ENCODE measurements at places on chromosomes 7 and 10. TPM values are rescaled to one million over a fixed set of nuclear protein-coding genes. Genes with fewer than 3 reads are reported as not detected.
A peak's percentile ranks its signal among the peaks of the same experiment; 100 is the strongest.

Gene NUP205
- total RNA-seq: 118 TPM

Gene MRLN
- total RNA-seq: not detected

Gene CPA2
- 0.66 TPM for total RNA-seq

Gene OR2F1
- not detected for total RNA-seq

Gene ADCY1
- 15.3 TPM for total RNA-seq

Gene SDK1
- 19.5 TPM for total RNA-seq

Gene MORN4
- total RNA-seq: 18.5 TPM

Gene MTURN
- 13.0 TPM for total RNA-seq

Gene NME8
- 3.3 TPM for total RNA-seq

Gene ADAM12
- 0.46 TPM for total RNA-seq

Gene AGR2
- not detected for total RNA-seq

Gene OR2A7
- total RNA-seq: 4.3 TPM

DNA sequence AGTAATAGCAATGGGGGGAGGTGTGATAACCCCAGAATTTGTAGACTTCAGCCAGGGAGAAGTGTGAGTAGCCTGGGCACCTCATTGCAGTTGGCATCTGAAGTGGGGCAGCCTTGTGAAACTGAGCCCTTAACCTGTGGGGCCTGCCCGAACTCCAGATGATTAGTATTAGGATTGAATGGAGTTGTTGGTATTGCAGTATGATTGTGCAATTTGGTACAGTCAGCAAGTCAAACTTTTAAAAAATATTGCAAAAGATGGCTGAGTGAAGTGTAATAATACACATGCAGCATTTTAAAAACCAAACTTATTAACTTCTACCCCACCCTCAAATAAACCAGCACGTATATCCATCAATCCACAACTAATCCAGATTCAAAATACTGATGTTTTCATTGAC, 9.3 kb downstream of the RBM33 start:
- no peaks in the 10 kb centered on the region for H3K27me3 ChIP-seq
- DNase-seq: no peak
- no peak overlapping the region for H3K27ac ChIP-seq
- no peak overlapping the region for H3K4me3 ChIP-seq
- no peaks in the 10 kb centered on the region for H3K4me1 ChIP-seq

GRCh38 chr7:25663877-25664276, 435.6 kb upstream of the NPVF start:
- H3K27me3 ChIP-seq: no peaks in the 10 kb centered on the region
- no peaks in the 10 kb centered on the region for H3K36me3 ChIP-seq
- H3K27ac ChIP-seq: no peak overlapping the region
- H3K4me1 ChIP-seq: no peaks in the 10 kb centered on the region
- no peak overlapping the region for H3K4me3 ChIP-seq

GRCh38 chr7:6359021-6359420, 86.6 kb upstream of the CYTH3 start:
- H3K4me3 ChIP-seq: no peak overlapping the region
- H3K4me1 ChIP-seq: no peaks in the 10 kb centered on the region
- no peak overlapping the region for H3K27ac ChIP-seq
- no peaks in the 10 kb centered on the region for H3K27me3 ChIP-seq

- H3K27ac ChIP-seq: no peak overlapping the region
- no peaks in the 10 kb centered on the region for H3K36me3 ChIP-seq
- H3K27me3 ChIP-seq: no peaks in the 10 kb centered on the region
- DNase-seq: no peak
- no peaks in the 10 kb centered on the region for H3K4me1 ChIP-seq
- no peak overlapping the region for H3K4me3 ChIP-seq
Observed at GRCh38 chr10:59093461-59093860, 83.0 kb upstream of the PHYHIPL start.

DNA sequence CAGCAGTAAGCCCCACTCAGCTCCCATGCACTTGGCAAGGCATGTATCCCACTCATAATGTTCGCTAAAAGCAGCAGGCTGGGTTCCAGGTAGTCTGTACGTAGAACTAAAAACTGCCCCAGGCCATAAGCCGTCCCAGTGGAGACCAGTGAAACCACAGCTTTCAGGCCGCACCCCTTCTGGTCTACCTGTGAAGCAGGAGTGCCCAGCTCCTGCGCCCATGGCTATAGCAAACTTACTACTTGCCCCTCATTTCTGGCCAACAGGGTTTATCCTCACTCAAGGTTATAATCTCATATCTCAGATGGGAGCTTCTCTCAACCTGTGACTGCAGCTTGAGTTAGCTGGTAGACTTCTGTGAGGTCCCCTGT, 338.2 kb upstream of the LRRTM3 start:
- H3K27ac ChIP-seq: no peak overlapping the region
- no peaks in the 10 kb centered on the region for H3K27me3 ChIP-seq
- no peak for DNase-seq
- no peaks in the 10 kb centered on the region for H3K36me3 ChIP-seq

GRCh38 chr7:40833191-40833887, 698.5 kb downstream of the SUGCT start:
- H3K36me3 ChIP-seq: no peaks in the 10 kb centered on the region
- H3K4me3 ChIP-seq: no peak overlapping the region
- no peaks in the 10 kb centered on the region for H3K27me3 ChIP-seq
- DNase-seq: no peak
- H3K27ac ChIP-seq: no peak overlapping the region

DNA sequence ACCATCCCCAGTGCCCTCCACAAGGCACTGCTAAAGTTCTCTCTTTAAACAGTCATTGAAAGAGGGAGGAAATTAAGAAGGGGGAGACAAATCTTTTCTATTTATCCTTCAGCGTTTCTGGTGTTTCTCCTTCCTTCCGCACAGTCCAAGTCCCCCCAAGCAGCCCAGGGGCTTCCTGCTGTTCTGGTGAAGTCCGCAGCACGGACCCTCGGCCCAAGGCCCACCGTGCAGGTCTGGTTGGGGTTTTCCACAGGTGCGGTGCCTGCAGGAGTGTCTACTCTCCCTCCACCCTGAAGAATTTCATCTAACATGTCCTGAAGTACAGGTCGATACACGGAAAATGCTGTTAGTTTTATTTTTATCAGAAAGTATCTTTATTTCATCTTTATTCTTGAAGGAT, 34.1 kb upstream of the KNDC1 start:
- no peak overlapping the region for H3K27ac ChIP-seq
- DNase-seq: no peak
- no peaks in the 10 kb centered on the region for H3K36me3 ChIP-seq

DNA sequence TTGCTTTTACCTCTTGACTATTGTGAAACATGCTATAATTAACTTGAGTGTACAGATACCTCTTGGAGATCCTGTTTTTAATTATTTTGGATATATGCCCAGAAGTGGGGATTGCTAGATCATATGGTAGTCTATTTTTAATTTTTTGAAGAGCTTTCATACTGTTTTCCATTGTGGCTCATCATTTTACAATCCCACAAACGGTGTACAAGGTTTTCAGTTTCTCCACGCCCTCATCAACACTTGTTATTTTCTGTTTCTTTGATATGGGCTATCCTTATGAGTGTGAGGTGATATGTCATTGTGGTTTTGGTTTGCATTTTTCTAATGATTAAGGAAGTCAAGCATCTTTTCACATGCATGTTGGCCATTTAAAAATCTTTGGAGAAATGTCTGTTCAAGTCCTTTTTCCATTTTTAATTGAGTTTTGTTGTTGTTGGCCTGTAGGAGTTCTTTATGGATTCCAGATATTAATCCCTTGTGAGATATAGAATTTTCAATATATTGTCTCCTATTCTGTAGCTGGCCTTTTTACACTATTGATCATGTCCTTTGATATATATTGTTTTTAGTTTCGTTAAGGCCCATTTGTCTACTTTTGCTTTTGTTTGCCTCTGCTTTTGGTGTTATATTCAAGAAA, 7.5 kb downstream of the AGK start:
- no peak overlapping the region for H3K4me3 ChIP-seq
- no peak for DNase-seq
- peaks cover 32% of the 10 kb centered on the region for H3K36me3 ChIP-seq
- H3K27me3 ChIP-seq: no peaks in the 10 kb centered on the region

GRCh38 chr10:70481831-70482530, 3.4 kb downstream of the PALD1 start:
- no peak overlapping the region for H3K4me3 ChIP-seq
- H3K27me3 ChIP-seq: no peaks in the 10 kb centered on the region
- H3K4me1 ChIP-seq: peaks cover 6% of the 10 kb centered on the region
- no peaks in the 10 kb centered on the region for H3K36me3 ChIP-seq
- DNase-seq: no peak

- no peak overlapping the region for H3K27ac ChIP-seq
- H3K27me3 ChIP-seq: peaks cover 5% of the 10 kb centered on the region
- no peaks in the 10 kb centered on the region for H3K4me1 ChIP-seq
- DNase-seq: no peak
- H3K36me3 ChIP-seq: no peaks in the 10 kb centered on the region
Observed at GRCh38 chr7:54785261-54785660, 26.2 kb upstream of the SEC61G start.

- no peaks in the 10 kb centered on the region for H3K4me1 ChIP-seq
- DNase-seq: no peak
Observed at GRCh38 chr10:52280051-52280450, 34.0 kb upstream of the DKK1 start.

DNA sequence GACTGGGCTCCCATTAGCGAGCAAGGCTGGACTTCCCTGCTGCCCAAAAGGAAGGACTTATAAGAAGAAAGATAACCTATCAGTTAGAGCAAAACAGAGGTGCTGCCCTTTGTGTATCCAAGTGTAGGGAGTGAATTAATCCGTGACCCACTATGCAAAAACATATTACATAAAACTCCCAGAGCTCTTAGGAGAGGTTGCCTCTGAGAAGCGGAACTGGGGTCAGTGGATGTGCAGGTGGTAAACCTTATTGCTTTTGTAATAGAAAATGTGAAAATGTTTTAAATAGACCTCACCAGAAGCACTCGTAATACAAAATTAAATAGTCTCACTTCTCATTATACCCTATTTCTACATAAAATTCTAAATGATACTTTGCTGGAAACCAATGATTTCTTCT, 17.1 kb upstream of the IL6 start:
- H3K27me3 ChIP-seq: no peaks in the 10 kb centered on the region
- no peak for DNase-seq
- H3K36me3 ChIP-seq: peaks cover 4% of the 10 kb centered on the region
- H3K4me3 ChIP-seq: peak overlapping the region; percentile 29

GRCh38 chr10:62540389-62540788, 166.2 kb downstream of the ZNF365 start:
- no peak overlapping the region for H3K27ac ChIP-seq
- DNase-seq: no peak
- H3K4me3 ChIP-seq: no peak overlapping the region
- no peaks in the 10 kb centered on the region for H3K36me3 ChIP-seq
- no peaks in the 10 kb centered on the region for H3K4me1 ChIP-seq

GRCh38 chr10:128440513-128441160, 314.4 kb upstream of the MKI67 start:
- DNase-seq: peak; percentile 78
- H3K36me3 ChIP-seq: no peaks in the 10 kb centered on the region
- H3K4me3 ChIP-seq: peak overlapping the region; percentile 49
- H3K4me1 ChIP-seq: peaks cover 13% of the 10 kb centered on the region
- H3K27ac ChIP-seq: no peak overlapping the region
- no peaks in the 10 kb centered on the region for H3K27me3 ChIP-seq

DNA sequence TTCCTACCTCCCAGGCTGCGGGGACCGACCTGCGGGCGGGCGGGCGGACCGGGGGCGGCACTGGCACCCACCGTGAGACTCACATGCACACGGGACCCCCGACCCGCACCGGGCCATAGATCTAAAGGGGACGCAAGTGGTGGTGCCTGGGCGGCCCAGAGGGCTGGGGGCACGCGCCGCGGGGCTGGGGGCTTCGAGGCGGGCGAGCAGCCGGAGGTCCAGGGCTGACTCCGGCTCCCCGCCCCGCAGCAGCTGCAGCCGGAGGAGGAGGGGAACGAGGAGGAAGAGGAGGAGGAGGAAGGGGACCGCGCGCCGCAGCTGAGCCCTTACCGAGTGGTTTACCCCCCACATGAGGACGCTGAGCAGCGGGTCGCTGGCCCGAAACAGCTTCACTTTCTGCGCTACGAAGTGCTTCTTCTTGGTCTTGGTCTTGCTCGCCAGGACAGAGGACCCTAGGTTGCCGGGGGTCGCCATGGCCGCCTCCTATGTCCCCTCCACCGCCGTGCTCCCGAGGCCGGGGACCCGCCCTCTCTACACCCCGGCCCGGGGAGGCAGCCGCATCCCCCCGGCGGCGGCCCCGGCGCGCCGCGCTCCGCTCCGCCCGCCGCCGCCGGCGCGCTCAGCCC, 412 bp downstream of the PIP4K2A start:
- peak overlapping the region; percentile 84 for H3K4me3 ChIP-seq
- peak; percentile 80 for DNase-seq
- peaks cover 63% of the 10 kb centered on the region for H3K27me3 ChIP-seq
- H3K4me1 ChIP-seq: peaks cover 4% of the 10 kb centered on the region
- no peak overlapping the region for H3K27ac ChIP-seq
- no peaks in the 10 kb centered on the region for H3K36me3 ChIP-seq

- no peaks in the 10 kb centered on the region for H3K27me3 ChIP-seq
- H3K27ac ChIP-seq: no peak overlapping the region
- H3K4me3 ChIP-seq: no peak overlapping the region
- peaks cover 5% of the 10 kb centered on the region for H3K4me1 ChIP-seq
- no peaks in the 10 kb centered on the region for H3K36me3 ChIP-seq
Observed at GRCh38 chr7:111047595-111047994, 43.3 kb upstream of the LRRN3 start.

DNA sequence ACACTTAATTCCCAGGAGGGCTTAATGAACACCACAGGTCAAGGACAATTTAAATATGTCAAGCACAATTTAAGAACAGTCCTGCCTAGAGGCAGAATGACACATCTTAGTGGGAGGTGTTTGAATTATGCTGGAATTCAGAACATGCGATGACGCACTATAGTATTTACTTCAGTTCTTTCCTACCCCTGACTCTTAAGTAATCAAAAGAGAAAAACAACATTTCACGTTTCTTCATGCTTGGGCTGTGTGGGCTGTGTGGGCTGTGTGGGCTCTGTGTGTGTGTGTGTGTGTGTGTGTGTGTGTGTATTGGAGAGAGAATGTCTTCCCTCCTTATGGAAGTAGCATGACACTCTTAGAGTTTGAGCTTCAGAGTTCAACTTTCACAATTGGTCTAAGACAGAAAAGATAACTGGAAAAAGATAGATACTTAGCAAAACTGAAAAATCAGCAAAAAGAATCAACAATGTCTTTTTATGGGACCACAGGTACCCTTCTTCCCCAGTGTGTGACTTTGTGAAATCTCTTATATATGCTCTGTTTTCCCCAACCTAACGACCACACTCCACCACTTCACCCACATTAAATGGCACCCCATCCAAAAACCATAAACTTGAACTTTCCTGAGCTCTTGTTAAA, 33.7 kb upstream of the CABCOCO1 start:
- no peaks in the 10 kb centered on the region for H3K4me1 ChIP-seq
- H3K27ac ChIP-seq: no peak overlapping the region
- H3K36me3 ChIP-seq: no peaks in the 10 kb centered on the region
- peak; percentile 56 for DNase-seq
- H3K27me3 ChIP-seq: no peaks in the 10 kb centered on the region
- H3K4me3 ChIP-seq: no peak overlapping the region

- H3K4me1 ChIP-seq: no peaks in the 10 kb centered on the region
- H3K27ac ChIP-seq: no peak overlapping the region
- no peak for DNase-seq
- no peak overlapping the region for H3K4me3 ChIP-seq
- no peaks in the 10 kb centered on the region for H3K27me3 ChIP-seq
Observed at GRCh38 chr7:43520201-43520600, 62.7 kb upstream of the STK17A start.

GRCh38 chr7:8378349-8379019, 54.9 kb upstream of the NXPH1 start:
- H3K27ac ChIP-seq: peak overlapping the region; percentile 27
- H3K36me3 ChIP-seq: no peaks in the 10 kb centered on the region
- H3K27me3 ChIP-seq: no peaks in the 10 kb centered on the region
- H3K4me3 ChIP-seq: no peak overlapping the region
- no peaks in the 10 kb centered on the region for H3K4me1 ChIP-seq
- no peak for DNase-seq

- no peak overlapping the region for H3K27ac ChIP-seq
- no peaks in the 10 kb centered on the region for H3K4me1 ChIP-seq
- H3K27me3 ChIP-seq: no peaks in the 10 kb centered on the region
- no peaks in the 10 kb centered on the region for H3K36me3 ChIP-seq
- no peak overlapping the region for H3K4me3 ChIP-seq
Observed at GRCh38 chr10:62860946-62861345, 44.8 kb upstream of the EGR2 start.

All from endodermal cell (in vitro differentiated cells).